ENCODE measurements at places on chromosomes 4 and X.

DNA sequence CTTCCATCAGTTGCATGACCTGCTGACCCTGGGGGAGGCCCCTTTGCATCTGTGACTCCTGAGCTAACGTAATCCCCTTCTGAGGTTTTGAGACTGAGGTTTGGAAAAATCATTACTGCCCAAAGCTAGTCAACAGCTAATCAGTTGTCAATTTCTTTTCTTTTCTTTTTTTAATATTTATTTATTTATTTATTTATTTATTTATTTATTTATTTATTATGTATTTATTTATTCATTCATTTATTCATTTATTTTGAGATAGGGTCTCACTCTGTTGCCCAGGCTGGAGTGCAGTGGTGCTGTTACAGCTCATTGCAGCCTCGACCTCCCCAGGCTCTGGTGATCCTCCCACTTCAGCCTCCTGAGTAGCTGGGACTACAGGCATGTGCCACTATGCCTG, 25.1 kb upstream of the FHL1 start:
- no peak for DNase-seq

- DNase-seq: no peak
Observed at GRCh38 chr4:63841266-63841665, 568.0 kb downstream of the TECRL start.

DNA sequence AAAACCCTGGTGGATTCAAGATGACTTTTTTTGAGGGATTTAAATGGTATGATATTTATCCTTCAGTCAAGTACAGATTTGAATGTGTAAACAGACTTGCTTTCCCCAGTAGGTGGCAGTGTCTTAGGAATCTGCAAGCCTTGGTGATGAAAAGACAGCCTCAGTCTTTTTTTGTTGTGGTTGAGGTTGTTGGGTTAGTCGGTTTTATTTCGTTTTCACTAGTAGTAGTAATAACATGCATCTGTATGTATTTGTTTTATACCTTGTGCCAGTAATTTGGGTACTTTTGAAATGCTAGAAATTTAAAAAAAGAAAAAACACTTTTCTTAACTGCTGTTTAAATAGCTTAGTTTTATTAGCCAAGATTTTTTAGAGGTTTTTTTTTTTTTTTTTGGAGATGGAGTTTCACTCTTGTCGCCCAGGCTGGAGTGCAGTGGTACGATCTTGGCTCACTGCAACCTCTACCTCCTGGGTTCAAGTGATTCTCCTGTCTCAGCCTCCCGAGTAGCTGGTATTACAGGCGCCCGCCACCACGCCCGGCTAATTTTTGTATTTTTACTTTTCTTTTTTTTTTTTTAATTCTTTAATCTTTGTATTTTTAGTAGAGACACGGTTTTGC, 39.2 kb downstream of the COPS4 start:
- peak; percentile 81 for DNase-seq

DNA sequence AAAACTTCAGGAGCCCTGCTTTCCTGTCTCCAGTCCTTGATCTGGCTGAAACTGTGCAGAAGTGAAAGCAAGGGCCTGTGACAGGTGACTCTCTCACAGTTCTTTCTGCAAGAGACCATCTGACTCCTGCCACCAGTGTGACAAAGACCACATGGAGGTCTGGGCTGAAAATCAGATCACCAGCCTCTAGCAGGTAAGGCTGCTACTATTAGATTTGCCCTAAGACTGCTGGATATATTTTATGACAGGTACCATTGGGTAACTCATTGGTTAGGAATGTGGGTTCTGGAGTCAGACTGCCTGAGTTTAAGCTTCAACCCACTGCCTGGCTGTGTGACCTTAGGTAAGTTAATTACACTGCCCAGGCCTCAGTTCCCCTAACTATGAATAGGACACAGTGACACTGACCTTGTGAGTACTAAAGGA, 163.3 kb upstream of the SLC7A11 start:
- peak; percentile 68 for DNase-seq

DNA sequence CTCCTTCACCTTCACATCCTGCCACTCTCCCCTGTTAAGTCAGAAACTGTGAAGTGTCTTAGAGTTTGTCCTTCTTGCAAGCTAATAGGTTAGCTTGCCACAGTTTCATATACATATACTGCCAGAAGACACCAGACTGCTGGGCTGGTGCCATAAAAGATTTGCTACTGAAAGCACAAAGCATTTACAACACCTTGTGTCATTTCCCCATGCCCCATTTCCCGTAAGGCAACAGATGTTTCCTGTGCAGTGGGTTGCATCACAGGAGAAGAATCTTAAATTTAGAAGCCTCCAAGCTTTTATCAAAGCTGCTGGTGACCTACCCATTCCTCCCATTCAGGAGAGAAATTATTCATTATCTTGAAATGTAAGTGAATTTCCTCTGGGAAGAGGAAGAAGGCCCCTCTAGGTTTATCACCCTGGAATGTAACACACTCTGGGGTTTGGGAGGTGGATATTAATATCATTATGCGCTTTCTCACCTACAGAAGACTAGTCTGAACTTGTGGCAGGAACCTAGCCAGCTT, 34.5 kb upstream of the RAB33B start:
- no peak for DNase-seq

- DNase-seq: no peak
Observed at GRCh38 chr4:47526281-47526680, 41.2 kb downstream of the ATP10D start.
